ENCODE measurements at places on chromosomes 6 and 20. TPM values are rescaled to one million over a fixed set of nuclear protein-coding genes. Genes with fewer than 3 reads are reported as not detected.

Gene PRDM13
- total RNA-seq = not detected

Gene CLPSL2
- total RNA-seq = not detected

Gene TRAPPC3L
- 1.7 TPM for total RNA-seq

DNA sequence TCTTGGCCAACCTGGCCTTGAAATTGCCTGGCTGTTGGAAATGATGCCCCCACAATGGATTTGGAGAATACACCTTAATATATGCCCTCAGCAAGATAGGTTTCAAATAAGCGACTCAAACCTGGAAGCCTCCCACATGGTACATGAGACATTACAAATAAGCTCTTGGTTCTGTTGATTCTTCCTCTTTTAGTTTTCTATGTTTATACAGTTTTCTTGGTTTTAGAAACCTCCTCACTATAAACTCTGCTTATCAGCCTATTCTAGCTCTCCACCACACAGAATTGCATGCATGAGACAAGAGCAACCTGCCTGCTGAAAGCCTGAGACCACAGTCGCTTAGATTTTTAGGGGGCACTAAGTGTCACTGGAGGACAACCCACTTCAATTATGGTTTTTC, 108.8 kb upstream of the PREP start:
- no peak overlapping the region for H3K4me3 ChIP-seq
- DNase-seq = no peak
- H3K27me3 ChIP-seq = peaks cover 46% of the 10 kb centered on the region
- peaks cover 13% of the 10 kb centered on the region for H3K4me1 ChIP-seq

DNA sequence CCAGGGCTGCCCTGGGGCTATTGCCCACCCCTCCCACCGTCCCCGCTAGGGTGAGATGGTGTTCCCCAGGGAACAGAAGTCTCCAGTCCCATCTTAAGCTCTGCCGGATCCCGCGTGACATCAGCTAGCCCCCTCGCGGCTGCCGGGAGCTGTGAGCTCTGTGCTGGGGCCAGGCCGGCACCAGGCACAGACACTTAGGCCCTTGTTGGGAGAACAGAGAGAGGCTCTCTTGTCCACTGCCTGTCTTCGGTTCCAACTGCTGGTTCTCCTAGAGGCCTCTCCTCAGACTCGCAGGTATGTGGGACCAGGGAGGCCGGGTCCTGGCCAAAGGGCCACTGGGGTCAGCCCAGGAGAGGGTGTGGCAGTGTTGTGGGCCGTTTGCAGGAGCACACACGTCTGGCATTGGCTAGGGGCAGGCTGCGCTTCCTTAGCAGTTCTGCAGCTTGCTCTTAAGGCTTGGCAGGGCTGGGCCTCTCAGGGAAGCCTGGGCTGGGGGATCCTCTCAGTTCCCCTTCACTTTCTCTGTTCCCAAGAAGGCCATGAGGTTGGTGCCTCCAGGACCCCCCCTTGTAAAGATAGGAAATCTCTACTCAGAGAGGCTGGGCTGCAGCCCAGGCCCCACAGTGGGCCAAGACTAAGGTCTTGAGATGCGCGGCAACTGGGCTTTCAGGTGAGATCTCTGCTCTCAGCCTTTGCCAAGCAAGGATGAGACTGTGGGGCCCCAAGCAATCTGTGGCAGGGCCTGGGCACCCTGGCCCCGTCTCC, 6.3 kb downstream of the SGK2 start:
- no peak for DNase-seq
- H3K4me3 ChIP-seq = no peak overlapping the region
- no peaks in the 10 kb centered on the region for H3K4me1 ChIP-seq
- no peak overlapping the region for H3K27ac ChIP-seq
- no peaks in the 10 kb centered on the region for H3K27me3 ChIP-seq

GRCh38 chr6:6006006-6006427, 708 bp downstream of the NRN1 start:
- no peak overlapping the region for H3K27ac ChIP-seq
- H3K27me3 ChIP-seq = peaks cover 96% of the 10 kb centered on the region
- no peak for DNase-seq

Measured in mesothelial cell of epicardium (in vitro differentiated cells).